Immature natural killer cell (primary cell): ENCODE measurements at places on chromosomes 1 and 21. TPM values are rescaled to one million over a fixed set of nuclear protein-coding genes. Genes with fewer than 3 reads are reported as not detected.
A peak's percentile ranks its signal among the peaks of the same experiment; 100 is the strongest.

GRCh38 chr1:9782897-9783296 lies 40.9 kb downstream of the CLSTN1 start:
- no peak for DNase-seq
- no peak overlapping the region for H3K4me3 ChIP-seq
- no peaks in the 10 kb centered on the region for H3K36me3 ChIP-seq
- H3K4me1 ChIP-seq, result peaks cover 17% of the 10 kb centered on the region

CCDC27 gene
- not detected for polyA plus RNA-seq

DNA sequence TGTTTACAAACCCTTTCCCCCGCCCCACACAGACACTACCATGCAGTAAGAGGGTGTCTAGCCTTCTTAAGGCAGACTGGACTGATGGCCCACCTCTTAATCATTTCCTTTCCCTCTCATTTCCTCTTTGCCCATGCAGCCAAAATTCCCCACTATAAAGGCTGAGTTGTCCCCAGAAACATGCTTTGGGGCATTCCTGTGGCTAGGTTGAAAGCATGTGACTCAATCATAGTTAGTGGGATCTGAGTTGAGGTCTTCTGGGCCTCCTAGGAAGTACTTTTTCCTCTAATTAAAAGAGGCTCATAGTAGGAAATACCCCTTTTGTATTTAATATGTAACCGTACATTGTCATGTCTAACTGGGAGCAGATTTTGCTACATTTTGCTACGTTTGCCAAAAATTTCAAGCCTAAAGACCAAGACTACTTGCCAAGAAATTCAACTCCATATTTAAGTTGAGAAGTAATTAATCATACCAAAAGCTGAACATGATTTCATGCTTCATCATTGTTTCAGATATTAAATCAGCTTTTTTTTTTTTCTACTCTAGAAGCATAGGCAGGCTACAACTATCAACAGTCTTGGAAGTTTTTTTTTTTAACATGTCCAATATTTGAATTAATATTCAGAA lies 174.7 kb downstream of the ADGRL4 start:
- no peaks in the 10 kb centered on the region for H3K27me3 ChIP-seq
- H3K36me3 ChIP-seq, result no peaks in the 10 kb centered on the region
- no peak for DNase-seq
- no peak overlapping the region for H3K4me3 ChIP-seq

MPL gene
- not detected for polyA plus RNA-seq

GRCh38 chr1:67264899-67265298 lies 42.8 kb upstream of the IL12RB2 start:
- H3K27me3 ChIP-seq, result peaks cover 1% of the 10 kb centered on the region
- peak overlapping the region; percentile 97 for H3K27ac ChIP-seq
- peaks cover 48% of the 10 kb centered on the region for H3K4me1 ChIP-seq
- DNase-seq, result peak; percentile 26
- peak overlapping the region; percentile 90 for H3K4me3 ChIP-seq

DNA sequence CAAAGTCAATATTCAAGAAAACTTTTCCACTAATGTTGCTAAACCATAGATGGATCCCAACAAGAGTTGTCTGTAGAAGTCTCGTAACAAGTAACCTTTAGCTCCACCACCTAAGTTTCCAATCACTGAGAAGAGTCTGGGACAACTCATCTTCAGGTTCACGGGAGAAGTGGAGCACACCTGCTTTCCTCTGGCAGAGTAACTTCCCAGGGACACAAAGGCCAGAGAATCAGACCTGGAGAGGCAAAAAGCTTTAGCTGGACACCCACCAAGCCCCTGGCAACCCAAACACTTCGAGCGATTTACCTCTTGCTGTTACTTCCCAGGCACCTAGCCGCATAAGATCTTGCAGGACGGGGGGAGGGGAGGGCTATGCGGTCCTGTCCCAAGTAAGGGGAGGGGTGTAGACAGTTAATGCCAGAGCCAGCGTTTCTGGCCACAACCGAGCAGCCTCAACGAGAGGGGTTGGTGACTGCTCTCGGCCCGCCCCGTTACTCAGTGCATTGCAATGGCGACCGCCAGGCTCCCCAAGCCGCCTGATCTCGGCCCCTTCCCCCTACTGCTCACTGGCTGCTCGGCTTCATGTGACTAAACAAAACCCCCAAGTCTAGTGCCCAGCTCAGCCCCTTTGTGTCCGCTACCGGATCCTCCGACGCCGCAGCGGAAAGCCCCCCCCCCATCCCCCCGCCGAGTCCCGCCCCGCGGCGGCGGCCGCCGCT lies 709 bp downstream of the ZNF644 start:
- H3K27ac ChIP-seq, result peak overlapping the region; percentile 97
- H3K4me3 ChIP-seq, result peak overlapping the region; percentile 91
- peaks cover 63% of the 10 kb centered on the region for H3K4me1 ChIP-seq
- no peaks in the 10 kb centered on the region for H3K36me3 ChIP-seq
- peak; percentile 78 for DNase-seq

GRCh38 chr1:55382806-55383305 lies 167.7 kb upstream of the USP24 start:
- H3K27me3 ChIP-seq, result peaks cover 5% of the 10 kb centered on the region
- H3K4me1 ChIP-seq, result peaks cover 3% of the 10 kb centered on the region
- no peak overlapping the region for H3K4me3 ChIP-seq
- no peak overlapping the region for H3K27ac ChIP-seq

HMGN2 gene
- polyA plus RNA-seq, result 598 TPM

DNA sequence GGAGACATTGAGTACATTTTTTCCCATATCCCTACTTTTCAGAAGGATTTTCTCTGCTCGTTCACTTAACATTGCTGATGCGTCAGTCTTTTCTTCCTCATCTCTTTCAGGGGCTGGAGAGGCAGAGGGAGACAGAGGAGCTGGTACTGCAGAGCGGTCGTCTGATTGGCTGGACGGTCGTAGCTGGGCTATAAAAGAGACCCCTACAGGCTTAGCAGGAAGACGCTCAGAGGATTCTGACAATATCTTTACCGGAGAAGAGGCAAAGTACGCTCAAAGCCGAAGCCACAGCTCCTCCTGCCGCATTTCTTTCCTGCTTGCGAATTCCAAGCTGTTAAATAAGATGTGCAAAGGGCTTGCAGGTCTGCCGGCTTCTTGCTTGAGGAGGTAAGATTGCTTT lies at the start of gene RGS4:
RGS4 (plus strand) TSS at position 220 of the 400 bp plus-strand sequence; CDS start at position 344, 124 bp downstream.
- H3K27ac ChIP-seq, result no peak within 1 kb of the TSS
- no peak within 1 kb of the TSS for H3K4me3 ChIP-seq
- no peak for DNase-seq
- H3K36me3 ChIP-seq, result no peaks in the 10 kb centered on the region

DNA sequence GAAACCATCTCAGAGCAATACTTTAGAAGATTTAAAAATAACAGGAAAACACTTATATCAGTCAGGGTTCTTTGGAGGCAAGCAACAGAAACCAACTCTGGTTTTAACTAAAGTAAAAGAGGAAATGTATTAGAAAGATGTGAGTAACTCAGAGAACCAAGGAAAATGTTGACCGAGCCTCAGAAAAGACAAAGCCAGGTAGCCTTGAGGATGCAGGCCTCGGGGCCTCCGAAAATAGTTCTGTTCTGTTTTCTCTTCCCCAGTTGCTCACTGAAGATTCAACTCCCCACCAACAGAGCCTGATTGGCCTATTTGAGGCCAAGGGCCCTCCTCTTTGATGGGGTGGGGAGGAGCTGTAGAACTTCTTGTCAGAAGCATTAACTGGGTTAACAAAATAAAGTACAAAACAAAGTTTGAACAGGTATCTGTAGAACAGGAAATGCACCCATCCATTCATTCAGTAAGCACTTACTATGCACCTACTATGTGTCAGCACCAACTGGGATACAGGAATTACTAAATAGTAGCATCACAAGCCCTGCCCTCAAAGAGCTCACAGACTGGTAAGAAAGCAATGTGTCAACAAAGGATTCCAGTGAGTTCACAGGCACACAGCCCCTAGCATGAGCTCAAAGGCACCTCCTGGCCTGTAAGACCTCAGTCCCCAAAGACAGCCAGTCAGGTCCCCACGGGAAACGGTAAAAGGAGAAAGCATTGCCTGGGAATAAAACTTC lies 12.6 kb downstream of the SLAMF8 start:
- DNase-seq, result no peak
- H3K27me3 ChIP-seq, result peaks cover 6% of the 10 kb centered on the region
- peaks cover 4% of the 10 kb centered on the region for H3K4me1 ChIP-seq
- H3K36me3 ChIP-seq, result peaks cover 40% of the 10 kb centered on the region

HEYL gene
- not detected for polyA plus RNA-seq

CD84 gene
- 3.9 TPM for polyA plus RNA-seq

RO60 gene
- polyA plus RNA-seq, result 149 TPM
